NCI-H2081 (cell line): ENCODE measurements at places on chromosomes 6 and 20.

GRCh38 chr6:157045831-157046454 lies 268.8 kb downstream of the ARID1B start:
- DNase-seq = peak; percentile 42

DNA sequence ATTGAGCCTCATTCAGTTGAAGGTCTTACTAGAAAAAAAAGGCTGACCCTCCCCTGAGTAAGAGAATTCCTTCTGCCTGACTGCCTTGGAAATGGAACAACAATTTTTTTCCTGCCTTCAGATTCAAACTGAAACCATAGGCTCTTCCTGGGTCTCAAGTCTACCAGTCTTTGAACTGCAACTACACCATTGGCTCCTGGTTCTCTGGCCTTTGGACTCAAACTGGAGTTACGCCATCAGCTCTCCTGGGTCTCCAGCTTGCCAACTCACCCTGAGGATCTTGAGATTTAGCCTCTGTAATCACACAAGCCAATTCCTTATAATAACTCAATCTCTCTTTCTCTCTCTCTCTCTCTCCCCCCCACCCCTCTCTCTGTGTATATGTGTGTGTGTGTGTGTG lies 36.0 kb upstream of the SNX9 start:
- no peak for DNase-seq

DNA sequence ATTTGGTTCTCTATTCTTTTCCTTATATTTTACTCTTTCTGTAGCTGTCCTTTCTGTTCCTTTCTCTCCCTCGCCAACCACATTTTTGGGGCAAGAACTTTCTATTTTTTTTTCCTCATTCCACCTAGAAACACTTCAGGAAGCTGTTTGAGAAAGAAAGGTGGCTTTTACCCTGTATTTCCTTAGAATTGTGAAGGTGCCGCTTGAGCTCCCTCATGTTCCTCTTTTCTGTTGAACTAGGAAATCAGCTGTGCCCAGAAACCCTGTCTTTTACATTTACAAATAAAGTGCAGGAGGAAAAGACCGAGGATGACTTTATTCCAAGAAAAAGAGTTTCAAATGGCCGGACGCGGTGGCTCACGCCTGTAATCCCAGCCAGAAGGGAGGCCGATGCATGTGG lies 38.2 kb downstream of the OR2B2 start:
- DNase-seq = no peak

DNA sequence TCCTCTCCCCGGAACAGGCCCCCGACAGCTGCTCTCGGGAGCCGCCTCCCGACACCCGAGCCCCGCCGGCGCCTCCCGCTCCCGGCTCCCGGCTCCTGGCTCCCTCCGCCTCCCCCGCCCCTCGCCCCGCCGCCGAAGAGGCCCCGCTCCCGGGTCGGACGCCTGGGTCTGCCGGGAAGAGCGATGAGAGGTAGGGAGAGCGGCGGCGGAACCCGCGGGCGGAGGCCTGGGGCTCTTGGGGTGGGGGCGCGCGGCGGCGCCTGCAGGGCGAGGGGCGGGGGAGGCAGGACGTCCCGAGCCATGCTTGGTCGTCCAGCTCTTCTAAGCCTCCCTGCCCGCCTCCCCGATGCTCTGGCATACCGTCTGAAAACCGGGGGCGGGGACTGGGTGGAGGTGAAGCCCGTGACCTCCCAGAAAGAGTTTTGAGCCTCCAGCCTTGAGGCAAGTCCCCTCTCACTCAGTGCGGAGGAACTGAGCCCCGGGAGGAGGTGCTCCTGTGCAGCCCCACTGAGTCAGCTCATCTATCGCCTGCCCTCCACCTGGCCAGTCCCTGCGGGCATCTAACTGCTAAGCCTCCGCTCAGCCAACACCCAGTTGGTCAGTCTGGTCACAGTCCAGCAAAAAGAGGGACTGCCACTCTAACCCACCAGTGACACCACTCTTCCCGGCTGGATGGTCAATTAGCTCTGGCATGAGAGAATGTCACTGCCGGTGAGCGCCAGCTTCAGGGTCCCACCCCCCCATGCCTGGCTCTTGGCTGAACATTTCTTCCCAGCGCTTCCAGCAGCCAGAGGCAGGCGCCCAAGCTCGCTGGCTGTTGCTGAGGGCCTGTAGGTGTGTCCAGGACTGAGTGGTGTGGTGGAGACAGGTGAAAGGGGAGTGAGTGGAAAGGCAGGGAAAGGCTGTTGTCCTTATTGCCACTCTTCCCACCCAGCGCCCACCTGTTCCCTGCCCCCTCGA lies 482 bp downstream of the DDR1 start:
- DNase-seq = peak; percentile 18

DNA sequence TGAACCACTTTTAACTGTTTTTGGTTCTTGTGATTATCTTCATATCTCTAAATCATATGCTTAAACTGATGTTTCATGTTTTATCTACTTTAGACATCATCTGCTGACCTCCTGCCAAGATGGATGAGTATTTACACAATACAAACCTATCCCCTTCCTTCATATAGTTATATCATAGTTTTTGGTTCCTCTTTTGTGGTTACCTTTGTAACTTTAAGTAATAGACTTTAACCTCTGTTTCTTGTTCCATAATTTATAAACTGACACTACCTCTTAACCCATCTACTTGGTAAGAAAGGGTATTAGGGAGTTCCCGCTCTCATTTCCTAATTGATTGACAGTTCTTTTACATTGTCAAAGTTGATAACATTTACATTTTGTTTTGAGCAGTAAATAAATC lies 11.9 kb downstream of the PCMT1 start:
- no peak for DNase-seq

GRCh38 chr6:70164556-70164955 lies 138.3 kb downstream of the COL9A1 start:
- no peak for DNase-seq

DNA sequence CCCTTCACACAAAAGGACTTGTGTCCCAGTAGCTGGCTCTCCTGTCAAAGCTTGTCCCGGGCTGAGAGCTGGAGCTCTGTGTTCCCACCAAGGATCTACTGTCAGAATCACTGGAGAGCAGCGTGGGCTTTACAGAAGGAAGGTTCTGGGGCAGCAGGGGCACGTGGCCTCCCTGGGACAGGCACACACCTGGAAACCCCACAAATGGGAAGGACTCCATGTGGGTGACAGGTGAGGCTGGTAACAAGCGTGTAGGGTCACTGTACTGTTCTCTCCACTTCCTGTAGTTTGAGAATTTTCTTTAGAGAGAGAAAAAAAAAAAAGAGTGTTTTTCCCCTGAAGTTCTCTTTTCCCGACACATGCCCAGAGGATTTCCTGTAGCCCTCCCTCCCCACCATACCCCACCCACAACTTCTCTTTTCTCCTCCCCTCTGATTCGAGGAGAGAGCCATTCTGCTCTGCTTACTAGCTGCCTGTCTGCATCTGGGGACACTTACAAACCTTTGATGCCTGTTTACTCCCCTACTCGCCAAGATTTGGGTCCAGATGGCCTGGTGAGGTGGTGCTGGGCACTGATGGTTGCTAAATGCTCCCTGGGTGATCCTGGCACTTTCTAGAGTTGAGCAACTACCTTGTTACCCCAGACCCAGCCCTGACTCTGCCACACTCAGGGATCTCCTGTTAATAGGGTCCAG lies 84.1 kb upstream of the SIRPA start:
- no peak for DNase-seq

DNA sequence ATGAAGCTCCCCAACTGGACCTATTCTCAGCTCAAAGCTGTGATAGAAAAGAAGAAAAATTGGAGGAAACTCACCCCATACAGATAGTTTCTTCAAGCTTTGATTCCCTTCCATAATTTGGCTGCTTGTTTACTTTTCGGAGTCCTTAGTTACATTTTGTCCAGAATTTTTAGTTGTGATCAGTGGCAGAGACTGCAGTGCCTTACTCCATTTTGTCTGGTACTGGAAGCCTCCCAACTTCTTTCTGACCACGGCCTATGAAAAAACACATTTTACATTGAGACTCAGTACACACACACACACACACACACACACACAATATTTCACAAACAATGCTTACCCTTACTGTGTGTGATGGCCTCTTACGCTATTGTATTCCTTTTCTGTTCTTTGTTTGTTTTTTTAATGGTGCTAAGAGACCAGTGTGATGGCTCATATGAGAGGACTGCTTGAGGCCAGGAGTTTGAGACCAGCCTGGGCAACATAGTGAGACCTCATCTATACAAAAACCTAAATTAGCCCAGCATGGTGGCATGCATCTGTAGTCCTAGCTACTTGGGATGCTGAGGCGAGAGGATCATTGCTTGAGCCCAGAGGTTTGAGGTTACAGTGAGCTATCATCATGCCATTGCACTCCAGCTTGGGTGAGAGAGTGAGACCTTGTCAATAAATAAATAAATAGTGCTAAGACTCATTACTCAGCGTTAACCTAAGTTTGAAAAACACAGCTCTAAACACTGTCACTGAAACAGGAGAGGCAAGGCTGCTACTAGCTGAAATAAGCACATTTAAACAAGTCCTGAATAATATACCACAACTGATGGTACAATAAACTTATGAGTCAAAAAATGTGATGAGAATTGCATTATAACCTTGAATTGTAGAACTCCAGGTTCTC lies 13.8 kb upstream of the RNF8 start:
- DNase-seq = no peak

DNA sequence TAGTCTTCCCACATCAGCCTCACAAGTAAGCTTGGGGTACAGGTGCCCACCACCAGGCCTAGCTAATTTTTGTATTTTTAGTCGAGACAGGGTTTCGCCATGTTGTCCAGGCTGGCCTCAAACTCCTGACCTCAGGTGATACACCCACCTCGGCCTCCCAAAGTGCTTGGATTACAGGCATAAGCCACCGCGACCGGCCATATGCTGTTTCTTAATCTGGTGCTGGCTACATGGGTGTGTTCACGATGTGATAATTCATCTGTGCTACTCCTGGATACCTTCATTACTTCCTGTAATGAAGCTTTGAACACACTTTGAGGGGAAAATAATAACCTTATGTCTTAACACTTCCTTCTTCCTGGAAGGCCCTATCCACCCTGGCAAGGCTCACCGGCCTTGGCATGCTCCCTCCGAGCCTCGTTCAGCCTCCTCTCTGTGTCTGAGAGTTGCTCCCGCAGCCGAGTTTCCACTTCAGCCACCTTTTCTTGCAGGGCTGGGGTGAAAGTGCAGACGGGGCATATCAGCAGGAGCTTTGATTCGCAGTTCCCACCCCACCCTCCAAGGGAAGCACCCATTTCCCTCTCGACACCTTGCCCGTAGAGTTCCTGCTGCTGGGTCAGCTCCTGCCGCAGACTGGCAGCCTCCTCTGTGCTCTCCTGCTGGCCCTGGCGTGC lies 5.6 kb upstream of the PSORS1C2 start:
- DNase-seq = no peak

- DNase-seq = peak; percentile 75
Measured at GRCh38 chr6:6699741-6700367, 111.3 kb downstream of the LY86 start.

GRCh38 chr6:17466707-17467106 lies 73.3 kb downstream of the CAP2 start:
- DNase-seq = no peak

DNA sequence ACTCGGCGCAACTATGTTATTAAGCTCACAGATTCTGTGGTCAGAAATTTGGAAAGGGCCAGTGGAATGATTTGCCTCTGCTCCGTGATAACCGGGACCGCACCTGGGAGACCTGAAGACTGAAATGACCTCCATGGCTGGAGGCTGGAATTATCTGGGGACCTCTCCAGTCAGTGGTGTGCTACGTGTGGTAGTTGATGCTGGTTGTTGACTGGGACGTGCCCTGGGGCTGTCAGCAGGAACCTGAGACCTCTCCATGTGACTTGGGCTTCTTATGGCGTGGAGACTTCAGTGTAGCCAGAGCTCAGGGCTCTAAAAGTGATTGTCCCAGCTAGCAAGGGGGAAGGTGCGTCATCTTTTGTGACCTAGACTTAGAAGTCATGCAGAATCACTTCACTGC lies 50.3 kb downstream of the CHMP4B start:
- DNase-seq = no peak

GRCh38 chr6:28789553-28790083 lies 134.2 kb downstream of the TRIM27 start:
- DNase-seq = peak; percentile 41

DNA sequence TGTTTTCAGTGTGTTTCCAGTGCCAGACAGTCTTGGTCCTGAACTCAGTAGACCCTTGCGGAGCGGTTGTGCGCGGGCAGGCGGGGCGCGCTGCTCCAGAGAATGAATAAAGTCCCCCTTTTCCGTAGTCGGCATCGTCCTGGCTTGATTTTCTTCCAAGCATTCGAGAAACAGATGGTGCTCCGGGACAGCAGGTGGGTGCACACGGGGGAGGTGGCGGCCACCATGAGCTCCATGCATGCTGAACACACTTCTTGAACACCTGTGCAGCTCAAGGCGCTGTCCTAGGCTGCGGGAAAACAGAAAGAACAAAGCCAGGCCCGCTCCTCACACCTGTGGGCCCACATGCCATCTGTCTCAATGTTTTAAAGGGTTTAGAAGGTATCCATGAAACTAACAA lies 125.2 kb downstream of the TAF4 start:
- DNase-seq = no peak

- DNase-seq = no peak
Measured at GRCh38 chr20:17494201-17494600, 37.0 kb downstream of the BFSP1 start.

- DNase-seq = no peak
Measured at GRCh38 chr6:41356825-41357224, 21.4 kb downstream of the NCR2 start.

DNA sequence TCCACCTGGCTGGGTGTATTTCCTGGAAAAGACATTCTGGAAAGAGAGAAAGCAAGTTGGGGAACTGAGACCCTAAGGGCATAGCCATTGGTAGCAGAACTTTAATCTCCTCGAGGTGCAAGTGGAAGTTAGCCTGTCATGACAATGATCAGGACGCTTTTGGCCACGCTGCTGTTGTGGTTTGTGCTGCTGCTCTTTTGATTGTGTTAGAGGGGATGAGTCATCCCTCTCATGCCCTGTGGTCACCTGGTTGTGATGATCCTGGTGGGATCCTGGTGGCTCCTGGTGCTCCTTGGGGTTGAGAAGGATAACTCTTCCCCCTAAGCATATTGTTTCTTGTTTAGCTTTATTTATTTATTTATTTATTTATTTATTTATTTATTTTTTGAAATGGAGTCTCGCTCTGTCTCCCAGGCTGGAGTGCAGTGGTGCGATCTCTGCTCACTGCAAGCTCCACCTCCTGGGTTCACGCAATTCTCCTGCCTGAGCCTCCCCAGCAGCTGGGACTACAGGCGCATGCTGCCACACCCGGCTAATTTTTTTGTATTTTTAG lies 350.3 kb downstream of the KIF16B start:
- DNase-seq = no peak

DNA sequence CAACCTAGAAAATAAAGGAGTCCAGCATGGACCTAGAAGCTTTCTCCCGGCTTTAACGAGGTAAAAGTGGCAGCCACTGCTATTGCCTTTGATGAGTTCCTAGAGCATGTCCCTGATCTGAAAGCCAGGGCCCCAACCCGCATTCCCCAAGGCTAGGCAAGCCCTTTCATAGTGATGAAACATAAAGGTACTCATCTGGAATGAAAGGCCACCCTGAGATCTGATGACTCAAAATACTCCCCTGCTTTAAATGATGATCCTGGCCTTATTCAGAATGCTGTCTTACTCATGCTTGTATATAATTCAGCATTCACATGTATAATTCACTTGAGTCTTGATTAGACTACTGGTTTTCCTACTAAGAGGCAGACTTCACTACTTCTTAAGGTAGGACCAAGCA lies 21.3 kb downstream of the TTPAL start:
- DNase-seq = no peak

- no peak for DNase-seq
Measured at GRCh38 chr20:35238170-35238569, 11.7 kb downstream of the MMP24 start.

- no peak for DNase-seq
Measured at GRCh38 chr6:10484912-10485311, 36.2 kb upstream of the GCNT2 start.
